ENCODE measurements at places on chromosomes 16 and 17.

DNA sequence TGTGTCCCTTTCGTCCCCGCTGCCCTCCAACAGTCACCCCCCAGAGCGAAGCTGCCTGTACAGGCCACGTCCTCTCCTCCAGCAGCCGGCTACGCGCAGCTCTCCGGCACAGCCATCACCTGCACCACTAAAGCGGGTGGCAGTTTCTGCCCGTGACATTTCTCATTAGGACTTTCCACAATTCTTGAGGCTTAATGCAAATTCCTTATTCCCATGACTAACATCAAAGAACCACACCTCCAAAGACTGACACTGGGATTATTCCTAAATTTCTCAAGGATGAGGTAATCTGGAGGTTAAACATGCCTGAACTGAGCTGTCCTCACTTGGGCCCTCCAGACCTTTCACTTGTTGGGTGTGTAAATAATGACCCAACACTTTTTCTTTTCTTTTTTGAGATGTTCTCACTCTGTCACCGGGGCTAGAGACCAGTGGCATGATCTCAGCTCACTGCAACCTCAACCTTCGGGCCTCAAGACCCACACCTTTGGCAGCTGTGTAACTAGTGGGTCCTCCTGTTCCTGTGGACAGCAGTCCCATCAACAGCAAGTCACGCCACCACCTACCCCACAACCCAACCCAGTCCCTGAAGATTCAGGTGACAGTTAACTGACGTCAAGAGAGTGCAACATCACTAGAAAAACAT lies 11.7 kb downstream of the ANKRD11 start:
- no peak for DNase-seq

DNA sequence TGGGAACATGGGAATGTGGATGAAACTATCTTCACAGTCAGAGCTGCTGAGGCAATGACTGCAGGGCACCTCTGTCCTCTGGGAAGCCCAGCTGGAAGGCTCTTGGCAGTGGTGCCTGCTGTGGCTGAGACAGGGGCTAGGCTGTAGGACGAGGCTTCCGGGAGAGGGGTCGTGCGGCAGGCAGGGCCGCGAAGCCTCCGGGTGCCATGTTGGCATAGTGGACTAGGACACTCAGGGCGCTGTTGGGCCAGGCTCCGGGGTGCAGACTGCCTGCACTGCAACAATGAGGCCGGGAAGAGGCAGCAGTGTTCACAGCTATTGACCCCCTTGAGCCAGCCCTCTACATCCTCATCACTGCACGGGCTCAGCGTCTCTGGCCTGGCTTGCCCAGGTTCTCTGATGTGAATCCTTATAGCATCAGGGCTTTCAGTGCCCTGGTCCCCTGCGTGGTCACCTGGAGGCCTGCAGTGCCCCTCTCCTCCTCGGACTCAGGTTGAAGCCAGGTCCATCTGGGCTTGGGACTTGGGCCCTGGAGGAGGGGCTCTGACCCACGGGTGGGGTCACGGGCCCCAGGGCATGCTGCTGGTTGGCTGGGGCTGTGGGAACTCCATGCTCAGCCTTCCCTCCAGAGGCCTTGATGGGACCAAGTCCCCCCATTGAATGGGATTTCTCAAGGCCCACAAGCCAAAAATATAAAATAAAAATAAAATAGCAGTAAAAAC lies 91.6 kb downstream of the TNFRSF13B start:
- no peak for DNase-seq

GRCh38 chr17:35213412-35213940 lies 19.3 kb upstream of the SLC35G3 start:
- DNase-seq = no peak

GRCh38 chr16:75787440-75787839 lies 61.1 kb upstream of the CPHXL start:
- DNase-seq = no peak

- no peak for DNase-seq
Observed at GRCh38 chr16:12646098-12646489, 157.6 kb downstream of the CPPED1 start.

GRCh38 chr16:4381072-4381934 lies 9.7 kb downstream of the VASN start:
- no peak for DNase-seq

GRCh38 chr16:89002851-89003830 lies 26.1 kb upstream of the CBFA2T3 start:
- no peak for DNase-seq

All from DMS79 (cell line).